ENCODE measurements at places on chromosomes 7 and 10.

- peak; percentile 76 for DNase-seq
Observed at GRCh38 chr7:17031906-17032551, 150.2 kb upstream of the AGR3 start.

DNA sequence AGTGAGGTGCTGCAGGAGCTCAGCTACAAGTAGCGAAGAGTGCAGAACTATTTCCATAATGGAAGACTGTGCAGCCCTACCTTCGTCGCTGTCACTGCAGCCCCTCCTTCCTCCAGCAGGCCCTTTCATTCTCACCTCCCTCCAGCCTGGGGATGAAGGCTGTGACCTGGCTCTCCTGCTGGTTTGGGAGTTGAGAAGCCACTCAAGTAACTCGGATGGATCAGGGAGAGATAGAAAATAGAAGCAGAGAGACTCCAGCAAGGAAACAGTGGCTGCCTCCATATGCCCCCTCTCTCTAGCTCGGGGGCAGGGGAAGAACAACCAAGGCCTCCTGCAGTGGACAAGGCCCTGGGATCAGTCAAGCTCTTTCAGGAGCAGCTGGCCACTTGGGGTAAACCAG lies 37.4 kb upstream of the NPFFR1 start:
- no peak for DNase-seq

DNA sequence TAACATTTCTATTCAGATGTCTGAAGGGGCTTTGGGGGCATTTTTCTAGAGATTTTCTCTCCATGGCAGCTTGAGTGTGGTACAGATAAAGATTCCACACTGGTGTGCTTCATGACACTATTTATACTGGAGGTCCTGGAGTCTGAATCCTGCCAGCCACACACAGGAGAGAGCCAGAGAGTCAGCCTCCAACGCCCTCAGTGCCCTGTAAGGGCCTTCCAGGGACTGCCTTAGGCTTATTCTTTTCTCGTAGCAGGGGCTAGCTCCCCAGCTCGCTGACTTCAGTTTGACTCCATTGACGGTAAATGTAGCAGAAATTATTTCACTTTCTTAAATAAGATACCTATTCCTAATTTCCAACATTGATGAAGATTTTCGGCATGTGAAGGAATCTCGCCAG lies 100.9 kb downstream of the VSTM2A start:
- DNase-seq, result no peak

- DNase-seq, result no peak
Observed at GRCh38 chr10:123301077-123301857, 147.1 kb downstream of the BUB3 start.

DNA sequence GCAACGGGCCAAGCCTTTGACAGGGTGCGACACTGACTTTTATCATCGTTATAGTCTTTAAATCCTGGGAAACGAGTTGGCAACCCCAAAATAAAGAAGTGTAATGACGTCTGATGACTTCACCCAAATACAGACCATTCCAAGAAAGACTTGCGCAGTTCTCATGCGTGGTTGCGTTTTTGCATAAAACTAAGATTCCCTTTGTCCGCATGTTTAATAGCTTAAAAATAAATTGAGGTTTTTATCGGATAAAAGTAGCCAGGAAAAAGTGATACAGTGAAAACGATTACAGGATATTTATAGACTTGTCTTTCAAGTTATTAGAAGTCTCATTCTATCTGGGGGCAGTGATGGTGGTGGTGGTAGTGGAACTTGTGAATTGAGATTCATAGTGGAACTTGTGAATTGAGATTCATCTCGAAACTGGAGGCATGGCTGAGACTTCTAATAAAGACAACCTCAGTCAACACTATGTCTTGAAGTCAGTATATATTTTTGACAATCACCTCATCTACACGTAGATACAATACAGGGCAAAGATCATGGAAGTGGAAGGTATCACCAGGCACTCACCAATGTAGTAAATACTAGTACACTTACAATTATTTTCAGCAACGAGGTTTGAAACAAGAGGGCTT lies 1.2 kb upstream of the NAMPT start:
- DNase-seq, result peak; percentile 76

- DNase-seq, result no peak
Observed at GRCh38 chr10:27433976-27434375, 70.1 kb upstream of the RAB18 start.

DNA sequence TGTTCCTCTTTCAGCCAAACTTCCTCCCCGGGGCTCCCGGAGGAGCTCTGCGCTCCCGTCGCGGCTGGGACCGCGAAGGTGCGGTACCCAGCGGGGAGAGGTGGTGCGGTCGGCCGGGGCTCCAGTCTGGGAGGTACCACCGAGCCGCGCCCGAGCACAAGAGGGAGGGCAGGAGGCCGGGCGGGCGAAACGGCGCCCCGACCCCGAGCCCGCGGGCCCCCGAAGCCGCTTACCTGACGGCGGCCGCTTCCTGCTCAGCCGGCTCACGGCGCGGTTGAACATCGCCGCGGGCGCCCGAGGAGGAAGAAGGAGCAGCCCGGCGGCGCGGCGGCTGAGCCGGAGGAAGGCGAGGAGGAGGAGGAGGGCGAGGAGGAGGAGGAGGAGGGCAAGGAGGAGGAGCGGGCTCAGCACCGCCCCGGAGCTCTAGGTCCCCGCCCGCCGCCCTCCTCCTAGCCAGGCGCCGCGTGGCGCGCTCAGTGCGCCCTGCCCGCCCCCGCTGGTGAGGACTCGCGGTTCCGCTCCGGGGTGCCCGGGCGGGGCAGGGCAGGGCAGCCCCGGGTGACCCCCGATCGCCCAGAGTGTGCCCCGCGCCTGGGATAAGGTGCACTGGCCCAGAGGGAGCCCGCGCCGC lies at the start of gene RGS10:
Gene RGS10 (minus strand): TSS at position 363 of the 631 bp plus-strand sequence. CDS start 81 bp downstream, at position 282.
- peak; percentile 89 for DNase-seq

DNA sequence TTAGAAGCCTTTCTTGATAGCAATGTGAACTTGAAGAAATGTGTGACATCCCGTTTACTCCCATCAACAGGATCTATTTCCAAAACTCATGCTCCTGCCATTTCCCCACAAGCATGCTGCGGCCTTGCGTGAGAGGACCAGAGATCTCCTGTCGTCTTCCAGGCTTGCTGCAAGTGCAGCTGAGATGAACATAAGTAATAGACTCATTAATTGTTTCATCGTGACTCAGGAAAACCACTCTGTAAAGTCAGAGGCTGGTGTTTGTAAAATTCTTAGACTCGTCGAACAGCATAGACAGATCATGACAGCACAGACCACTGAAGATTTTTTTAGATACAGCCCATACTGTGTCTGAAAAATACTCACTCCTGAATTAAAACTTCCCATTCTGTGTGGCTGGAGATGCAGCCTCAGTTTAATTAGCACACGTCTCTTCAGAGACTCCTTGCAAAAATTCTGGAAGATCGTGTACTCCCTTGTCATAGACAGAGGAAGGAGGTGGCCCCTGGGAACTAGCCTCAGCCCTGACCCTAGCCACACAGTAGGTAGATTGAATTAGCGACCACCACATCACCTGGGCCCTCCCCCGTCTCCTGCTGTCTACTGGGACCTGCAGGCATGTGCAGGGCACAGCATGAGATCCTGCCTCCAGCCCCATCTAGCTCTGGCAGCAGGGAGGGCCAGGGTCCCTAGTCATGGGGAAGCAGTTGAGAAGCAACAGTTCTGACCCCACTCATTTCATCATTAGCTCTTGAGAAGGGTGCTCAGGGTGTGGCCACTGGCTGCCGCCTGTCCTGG lies 226.0 kb downstream of the CELF2 start:
- no peak for DNase-seq

- DNase-seq, result no peak
Observed at GRCh38 chr10:17472481-17473227, 18.3 kb upstream of the ST8SIA6 start.

DNA sequence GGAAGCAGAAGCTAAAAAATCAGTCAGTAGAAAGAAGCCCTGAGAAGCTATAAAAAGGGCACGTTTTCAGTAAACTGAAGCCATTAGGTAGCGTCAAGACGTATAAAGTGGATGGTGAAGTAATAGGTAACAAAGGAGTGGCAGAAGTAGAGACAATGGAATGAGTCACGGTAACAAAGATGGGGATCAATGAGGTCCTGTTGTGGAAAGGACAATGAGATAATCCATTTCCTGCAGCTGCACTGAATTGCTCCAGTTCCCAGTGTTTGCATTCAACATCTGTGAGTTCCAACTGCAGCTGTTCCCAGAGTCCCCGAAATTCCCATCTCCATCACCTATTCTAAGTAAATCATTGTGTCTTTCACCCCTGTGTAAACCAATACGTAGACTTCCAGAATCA lies 4.8 kb upstream of the HYCC1 start:
- no peak for DNase-seq

- peak; percentile 32 for DNase-seq
Observed at GRCh38 chr10:132397036-132397541, at the start of gene PWWP2B. Gene PWWP2B (plus strand): TSS chr10:132397200. CDS start chr10:132397227, 27 bp downstream.

GRCh38 chr10:10138685-10139084 lies 879.0 kb upstream of the CELF2 start:
- DNase-seq, result peak; percentile 16

DNA sequence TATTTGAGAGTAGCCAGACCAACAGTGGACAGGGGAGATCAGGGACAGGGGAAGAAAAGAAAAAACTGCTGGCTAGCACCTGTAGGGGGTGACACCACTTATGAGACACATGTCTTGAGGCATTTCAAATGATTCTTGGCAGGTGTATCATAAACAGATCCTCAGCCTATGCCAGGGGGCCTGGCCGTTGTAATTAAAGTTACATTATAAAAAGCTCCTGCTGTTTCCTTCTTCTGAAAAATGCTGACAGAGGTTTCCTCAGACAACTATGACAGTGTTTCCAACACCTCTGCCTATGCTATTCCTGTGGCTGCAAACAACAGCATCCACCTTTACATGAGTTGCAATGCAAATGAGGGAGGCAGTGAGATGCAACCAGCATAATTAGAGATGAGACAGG lies 281.0 kb upstream of the PTER start:
- no peak for DNase-seq

DNA sequence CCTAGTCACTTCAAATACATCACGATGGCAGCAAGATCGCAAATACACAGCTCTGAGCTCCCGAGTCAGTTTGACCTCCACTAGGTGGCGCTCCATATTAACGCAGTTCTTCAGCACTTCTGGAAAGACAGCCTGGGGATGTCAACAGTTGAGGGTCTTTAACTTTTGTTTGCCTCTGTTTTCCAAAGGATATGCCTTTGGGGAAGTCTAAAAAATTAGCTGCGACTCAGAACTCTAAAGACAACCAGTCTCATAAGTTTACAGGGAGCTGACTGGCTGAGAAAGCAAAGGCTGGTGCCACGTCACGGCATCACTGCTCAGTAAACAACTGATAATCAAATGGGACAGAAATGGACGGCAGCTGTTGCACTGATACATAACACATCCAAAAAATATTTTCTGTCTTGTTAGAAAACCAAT lies 458.8 kb downstream of the SORCS1 start:
- DNase-seq, result no peak

DNA sequence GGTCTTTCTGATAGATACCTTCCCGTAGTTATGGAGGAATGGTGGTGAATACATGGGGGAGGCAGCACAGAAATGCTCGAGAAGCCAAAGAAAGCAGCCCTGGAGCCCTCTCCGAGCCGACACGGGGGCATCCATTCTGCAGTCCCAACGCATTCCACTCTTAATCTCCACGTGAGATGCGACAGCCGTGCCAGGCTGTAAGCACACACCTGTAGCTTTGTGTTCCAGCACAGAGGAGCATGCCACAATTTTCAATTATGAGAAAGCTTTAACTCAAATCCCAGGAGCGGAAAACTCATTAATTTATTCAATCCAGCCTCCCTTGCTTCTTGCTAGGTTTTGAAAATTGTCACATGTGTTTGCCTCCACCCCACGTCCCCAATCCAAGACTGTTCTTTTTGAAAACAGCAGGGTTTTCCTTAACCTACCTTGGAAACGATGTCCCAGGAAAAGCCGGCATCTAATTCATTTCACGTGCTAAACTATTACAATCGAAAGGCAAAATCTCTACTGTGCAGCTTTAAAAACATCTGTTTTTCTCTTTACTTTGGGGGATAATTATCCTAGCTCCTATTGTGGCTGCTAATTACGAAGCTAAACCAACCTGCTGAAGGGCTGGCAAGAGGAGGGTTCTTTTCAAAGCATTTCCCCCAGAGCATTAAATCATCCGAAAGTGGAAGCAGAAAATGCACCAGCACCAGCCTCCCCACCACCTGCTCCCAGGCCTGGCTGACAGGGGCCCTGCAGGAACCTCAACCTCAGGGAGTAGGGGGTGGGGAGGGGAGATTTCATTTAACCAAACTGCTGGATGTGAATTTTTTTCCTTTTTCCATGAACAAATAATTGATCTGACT lies 56.0 kb upstream of the CHST15 start:
- DNase-seq, result no peak

GRCh38 chr7:123292227-123292626 lies 92.5 kb upstream of the SLC13A1 start:
- no peak for DNase-seq

DNA sequence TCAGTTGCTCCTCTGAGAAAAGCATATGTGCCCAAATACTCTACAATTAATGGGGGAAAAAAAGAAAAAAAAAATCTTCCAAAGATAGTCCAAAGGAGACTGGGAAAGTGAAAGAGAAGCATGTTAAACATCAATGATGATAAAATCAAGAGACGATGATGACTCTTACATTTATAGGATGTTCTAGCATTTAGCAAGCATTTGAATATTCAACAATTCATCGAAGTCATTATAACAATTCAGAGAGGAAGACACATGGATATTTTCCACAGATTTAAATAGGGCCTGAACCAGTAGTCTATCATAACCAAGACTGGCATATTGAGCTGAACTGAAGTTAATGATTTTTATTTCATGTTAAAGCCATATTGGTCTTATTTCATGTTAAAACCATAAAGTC lies 528.4 kb downstream of the INHBA start:
- DNase-seq, result no peak

GRCh38 chr10:46314071-46314470 lies 27.3 kb downstream of the ANTXRL start:
- no peak for DNase-seq

DNA sequence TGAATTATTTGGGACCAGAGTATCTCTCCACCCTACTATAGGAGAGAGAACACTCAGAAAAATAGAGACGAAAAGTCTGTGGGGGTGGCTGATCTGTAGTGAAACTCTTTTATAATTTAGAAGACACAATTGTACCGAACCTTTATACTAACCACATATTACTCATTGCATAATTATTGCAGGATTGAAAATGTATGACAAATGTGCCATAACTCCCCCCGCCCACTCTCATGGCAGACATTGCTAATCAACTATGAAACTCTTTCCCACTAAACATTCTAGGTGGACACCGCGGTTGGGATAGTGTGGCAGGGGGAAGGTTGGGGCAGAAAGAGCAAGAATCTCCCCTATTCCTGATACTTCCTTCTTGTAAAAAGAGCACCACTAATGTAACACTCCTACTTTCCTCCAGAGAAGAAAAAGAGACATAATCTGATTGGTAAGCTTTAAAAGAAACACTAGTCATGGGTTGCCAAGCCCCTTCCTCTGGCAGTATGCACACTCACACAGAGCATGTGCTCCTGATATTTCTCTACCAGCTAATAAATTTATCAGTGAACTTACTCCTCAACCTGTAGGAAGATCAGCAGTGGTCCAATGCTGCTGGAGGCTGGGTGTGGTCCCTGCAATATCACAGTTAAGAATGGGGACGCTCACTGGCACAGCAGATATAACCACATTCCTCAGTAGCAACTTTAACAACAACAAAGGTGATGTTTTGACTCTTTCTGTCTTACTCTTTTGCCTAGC lies 18.7 kb upstream of the ARID5B start:
- no peak for DNase-seq

- no peak for DNase-seq
Observed at GRCh38 chr10:131311402-131311660, 190 bp downstream of the TCERG1L start.

- no peak for DNase-seq
Observed at GRCh38 chr7:38220452-38220851, 42.4 kb downstream of the STARD3NL start.

GRCh38 chr10:4561296-4561695 lies 264.7 kb upstream of the AKR1E2 start:
- DNase-seq, result no peak

- DNase-seq, result no peak
Observed at GRCh38 chr7:51138123-51139085, 178.2 kb downstream of the COBL start.
